Kidney glomerular epithelial cell (primary cell): ENCODE measurements at places on chromosomes 2 and 18.

DNA sequence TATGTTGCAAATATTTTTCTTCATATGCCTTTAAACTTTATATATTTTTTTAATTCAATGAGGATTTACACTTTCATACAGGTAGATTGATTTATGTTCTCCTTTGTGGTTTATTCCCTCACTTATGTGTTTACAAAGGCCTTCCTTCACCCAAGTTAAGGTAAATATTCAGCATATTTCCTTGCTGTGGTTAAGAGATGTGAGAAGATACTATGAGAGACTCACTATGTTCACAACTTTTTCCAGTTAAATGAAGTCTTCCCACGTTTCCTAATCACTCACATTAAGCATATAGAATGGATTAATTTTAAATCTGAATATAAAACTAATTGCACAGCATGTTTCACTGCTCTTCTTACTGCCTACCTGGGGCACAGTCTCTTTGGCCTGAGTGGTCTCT is 597 bp downstream of the PECR start:
- no peak for DNase-seq

GRCh38 chr2:144137705-144138428 is 382.1 kb downstream of the ZEB2 start:
- DNase-seq = no peak

GRCh38 chr2:126945118-126945517 is 46.4 kb downstream of the TEX51 start:
- peak; percentile 12 for DNase-seq

GRCh38 chr2:65913813-65914212 is 481.4 kb upstream of the SPRED2 start:
- no peak for DNase-seq

DNA sequence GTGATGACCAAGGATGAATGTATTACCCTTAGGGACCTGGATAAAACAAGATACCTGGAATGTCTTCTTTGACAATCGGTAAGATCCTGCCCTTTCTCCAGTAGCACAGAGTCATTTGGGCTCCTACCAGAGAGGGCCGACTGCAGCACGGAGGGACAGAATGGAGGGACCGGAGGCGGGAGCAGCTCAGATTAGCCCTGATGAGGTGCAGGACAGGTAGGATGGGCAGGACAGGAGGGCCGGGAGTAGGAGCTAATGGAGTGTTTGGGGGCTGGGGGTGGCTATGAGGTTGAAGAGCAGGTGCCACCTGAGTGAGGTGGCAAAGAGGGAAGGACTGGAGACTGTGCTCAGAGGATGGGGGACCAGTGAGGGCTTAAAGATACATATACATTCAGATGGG is 9.9 kb upstream of the PRELID3A start:
- DNase-seq = no peak

DNA sequence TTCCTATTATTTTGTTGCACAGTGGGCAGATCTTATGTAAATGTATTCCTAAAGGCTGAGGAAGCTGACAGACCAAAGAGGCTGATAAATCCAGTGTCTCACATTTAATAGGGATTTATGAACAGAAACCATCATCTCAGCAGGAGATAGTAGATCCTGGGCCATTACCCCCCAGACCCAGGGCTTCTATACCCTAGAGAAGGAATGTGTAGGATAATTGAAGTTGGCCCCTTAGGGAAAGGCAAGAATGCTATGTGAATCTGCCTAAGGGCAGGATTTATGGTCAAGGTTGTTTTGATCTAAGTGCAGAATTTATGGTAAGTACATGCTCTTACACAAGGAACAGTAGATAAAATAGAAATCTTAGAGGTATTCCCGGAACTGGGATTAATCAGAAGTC is 29.0 kb downstream of the RPL37A start:
- no peak for DNase-seq

DNA sequence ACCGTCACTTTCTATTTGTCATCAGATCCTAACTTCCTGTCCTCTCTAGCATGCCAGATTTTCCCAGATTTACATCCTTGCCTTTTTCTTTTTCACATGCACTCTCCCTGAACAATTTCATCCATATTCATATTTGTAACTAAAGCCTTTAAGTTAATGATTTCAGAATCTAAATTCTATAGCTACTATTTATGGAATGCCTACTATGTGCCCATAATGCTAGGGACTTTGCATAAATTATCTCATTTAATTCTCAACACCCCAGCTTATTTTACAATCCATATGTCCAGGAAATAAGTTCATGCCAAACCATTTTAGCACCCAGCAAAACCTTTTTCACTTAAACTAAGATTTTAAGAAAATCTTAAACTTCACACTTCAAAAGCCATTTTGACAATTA is 531.9 kb downstream of the NUP35 start:
- DNase-seq = no peak

DNA sequence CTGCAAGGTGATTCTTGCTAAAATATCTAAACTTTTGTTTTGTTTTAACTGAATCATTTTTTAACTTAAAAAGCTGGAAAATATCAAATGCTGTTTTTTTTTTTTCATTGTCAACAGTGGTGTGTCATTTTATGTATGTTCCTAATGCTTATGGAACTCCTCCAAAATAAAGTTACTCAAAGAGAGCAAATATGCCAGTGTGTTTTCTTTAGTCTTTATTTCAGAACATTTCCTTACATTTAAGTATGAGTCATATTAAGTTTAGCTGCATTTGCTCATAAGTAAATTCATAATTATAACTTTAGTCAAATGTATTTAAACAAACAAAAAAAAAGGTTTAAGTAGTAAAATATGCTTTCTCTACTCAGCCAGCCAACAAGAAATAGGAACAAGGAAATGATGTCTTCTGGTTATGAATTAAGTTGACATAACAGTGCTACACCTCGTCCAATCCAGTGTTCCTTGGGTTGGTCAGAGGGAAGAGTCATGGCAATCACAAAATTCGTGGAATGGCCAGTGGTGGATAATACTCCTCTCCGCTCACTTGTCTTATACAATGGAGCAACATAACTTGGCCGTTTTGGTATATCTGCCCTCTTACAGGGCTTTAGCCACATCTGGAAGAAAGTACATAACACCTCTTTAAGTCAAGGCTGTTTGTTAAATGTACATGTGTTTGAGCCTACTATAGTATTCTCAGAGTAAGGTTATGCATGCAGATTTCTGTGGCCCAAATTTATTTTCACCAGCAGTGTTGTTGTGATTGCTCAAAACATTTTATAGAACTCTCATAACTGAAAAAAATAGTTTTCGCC is 80.7 kb downstream of the SLC39A10 start:
- no peak for DNase-seq

- no peak for DNase-seq
Measured at GRCh38 chr2:182506606-182507005, 79.8 kb upstream of the PDE1A start.

- no peak for DNase-seq
Measured at GRCh38 chr2:203018181-203018580, 3.5 kb downstream of the NBEAL1 start.

DNA sequence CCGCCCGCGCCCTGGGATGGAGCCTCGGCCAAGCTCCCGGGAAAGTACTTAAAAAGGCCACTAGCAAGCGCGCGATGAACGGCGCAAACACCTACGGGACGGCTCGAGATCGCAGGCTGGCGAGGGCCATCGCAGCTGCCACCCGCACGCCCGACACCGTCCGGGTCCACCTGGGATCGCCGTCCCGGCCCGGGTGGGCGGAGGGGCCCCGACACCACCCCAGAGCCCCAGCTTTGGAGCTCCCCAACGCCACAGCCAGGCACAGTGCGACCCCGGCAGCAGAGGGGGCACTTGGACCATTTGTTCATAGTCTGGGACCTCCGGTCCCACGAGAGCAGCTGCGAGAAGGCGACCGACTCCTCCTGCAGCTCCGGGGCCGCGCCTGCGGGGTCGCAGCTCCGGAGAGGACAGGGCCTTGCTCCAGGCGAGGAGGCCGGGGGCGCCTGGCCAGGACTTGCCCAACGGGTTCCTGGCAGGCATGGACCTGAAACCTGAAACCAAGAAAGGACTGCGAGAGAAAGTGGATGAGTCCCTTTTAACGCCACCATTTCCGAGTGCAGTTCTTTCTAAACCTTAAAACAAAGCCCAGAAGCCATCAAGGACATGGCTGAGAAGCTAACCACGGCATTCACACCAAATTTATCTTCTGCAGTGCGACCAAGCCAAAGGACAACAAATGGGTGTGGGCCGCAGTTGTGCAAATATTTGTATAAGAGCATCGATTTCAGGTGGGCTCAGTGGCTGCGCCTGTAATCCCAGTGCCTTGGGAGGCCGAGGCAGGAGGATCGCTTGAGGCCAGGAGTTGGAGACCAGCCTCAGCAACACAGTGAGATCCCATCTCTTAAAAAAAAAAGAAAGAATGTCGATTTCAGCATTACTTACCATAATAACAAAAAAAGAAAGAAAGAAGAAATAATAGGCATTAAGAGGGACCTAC is 54.0 kb upstream of the IMP4 start:
- DNase-seq = no peak

DNA sequence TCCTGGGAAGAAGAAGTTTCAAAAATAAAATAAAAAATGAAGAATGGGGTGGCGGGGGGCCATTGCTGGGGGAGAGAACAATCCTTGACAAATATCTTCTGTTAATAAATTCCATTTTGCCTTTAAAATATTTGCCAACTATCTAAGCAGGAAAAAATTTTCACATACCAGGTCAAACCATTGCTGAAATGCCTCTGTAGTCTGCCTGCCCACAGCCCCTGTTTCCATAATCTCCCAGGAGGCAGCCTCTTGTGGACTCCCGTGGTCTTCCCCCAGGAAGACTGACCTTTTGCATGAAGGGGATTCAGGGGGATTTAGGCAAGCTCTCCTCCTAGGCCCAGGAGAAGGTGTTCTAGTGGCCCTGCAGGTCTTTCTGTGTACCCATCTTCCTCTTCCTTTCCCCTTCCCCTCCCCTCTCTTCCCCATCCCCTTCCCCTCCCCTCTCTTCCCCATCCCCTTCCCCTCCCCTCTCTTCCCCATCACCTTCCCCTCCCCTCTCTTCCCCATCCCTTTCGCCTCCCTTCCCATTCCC is 61.0 kb downstream of the RPL37A start:
- no peak for DNase-seq

DNA sequence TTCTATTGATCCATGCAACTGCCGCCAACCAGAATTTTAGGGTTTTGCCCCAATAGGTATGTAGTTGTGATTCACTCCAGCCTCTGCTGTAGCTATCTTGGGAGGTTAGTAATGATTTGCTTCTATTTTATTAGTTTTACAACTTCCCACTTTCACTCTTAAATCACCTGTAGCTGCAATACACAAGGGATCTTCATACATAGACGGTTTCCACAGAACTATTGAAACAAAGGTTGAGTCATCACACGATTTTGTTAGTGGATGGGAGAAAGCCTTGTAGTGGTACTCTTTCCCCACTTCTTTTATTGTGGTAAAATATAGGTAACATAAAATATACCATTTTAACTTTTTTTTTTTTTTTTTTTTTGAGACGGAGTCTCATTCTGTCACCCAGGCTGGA is 104.2 kb upstream of the SPRED2 start:
- DNase-seq = no peak

DNA sequence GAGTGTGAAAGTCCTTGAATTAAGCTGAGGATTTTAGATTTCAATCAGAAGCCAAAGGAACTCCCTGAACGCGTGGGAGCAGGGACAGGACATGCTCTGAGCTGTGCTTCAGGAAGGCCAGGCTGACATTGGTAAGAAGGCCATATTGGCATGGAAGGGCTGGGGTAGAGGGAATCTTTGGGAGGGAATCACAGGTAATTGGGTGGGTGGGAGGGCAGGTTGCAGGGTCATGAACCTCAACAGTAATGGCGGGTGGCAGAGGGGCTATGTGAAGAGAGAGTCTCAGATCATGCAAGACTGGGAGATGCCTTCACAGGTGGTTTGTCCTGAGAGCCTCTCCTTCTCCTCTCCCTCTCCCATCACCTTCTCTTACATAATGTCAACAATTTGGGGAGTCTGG is 18.6 kb upstream of the CELF4 start:
- DNase-seq = no peak

- no peak for DNase-seq
Measured at GRCh38 chr2:127429291-127429690, 11.1 kb downstream of the PROC start.

DNA sequence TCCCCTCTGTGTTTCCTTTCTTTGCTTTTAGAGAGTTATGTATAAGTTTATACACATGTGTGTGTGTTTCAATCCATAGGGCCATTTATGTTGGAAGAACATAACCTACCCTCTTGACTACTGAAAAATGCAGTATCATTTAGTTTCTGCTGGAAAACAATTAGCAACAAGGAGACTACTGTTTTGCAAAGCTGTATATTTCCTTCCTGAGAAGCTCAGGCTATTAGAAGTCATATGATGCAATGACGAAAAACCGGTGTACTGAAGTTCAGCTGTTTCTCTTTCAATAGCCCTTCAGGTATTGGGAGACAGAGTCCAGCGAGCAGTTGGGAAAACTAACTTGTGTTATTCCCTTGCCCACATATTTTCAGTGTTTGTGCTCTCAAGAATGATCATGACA is 447.7 kb upstream of the GYPC start:
- no peak for DNase-seq

GRCh38 chr2:2747797-2748301 is 416.8 kb upstream of the MYT1L start:
- DNase-seq = no peak

- DNase-seq = no peak
Measured at GRCh38 chr2:234102112-234102511, 51.6 kb downstream of the SPP2 start.

- no peak for DNase-seq
Measured at GRCh38 chr2:23628926-23629771, 244.2 kb downstream of the KLHL29 start.

- DNase-seq = no peak
Measured at GRCh38 chr2:180291060-180291459, 284.0 kb upstream of the CWC22 start.

GRCh38 chr2:2981000-2981399 is 396.6 kb downstream of the EIPR1 start:
- no peak for DNase-seq

DNA sequence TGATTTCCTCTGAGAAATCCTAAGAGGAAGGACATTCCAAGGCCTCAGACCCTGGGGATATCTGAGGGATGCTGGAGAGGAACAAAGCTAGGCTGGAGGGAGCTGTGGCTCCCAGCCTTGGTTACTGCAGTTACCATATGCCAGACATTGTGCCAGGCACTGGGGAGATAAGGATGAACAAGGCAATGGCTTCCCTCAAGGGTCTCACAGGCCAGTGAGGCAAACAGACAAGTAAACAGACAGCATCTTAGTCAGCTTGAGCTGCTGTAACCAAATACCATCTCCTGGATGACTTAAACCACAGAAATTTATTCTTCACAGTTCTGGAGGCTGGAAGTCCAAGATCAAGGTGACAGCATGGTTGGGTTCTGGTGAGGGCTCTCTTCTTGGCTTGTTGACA is 91.8 kb downstream of the SKA1 start:
- no peak for DNase-seq

- DNase-seq = no peak
Measured at GRCh38 chr2:150812066-150812465, 324.6 kb upstream of the RND3 start.

GRCh38 chr2:43029186-43029585 is 197.2 kb downstream of the ZFP36L2 start:
- no peak for DNase-seq

- DNase-seq = peak; percentile 77
Measured at GRCh38 chr18:36419900-36420531, 122.5 kb downstream of the FHOD3 start.
